Iris pigment epithelial cell (primary cell): ENCODE measurements at places on chromosomes 6 and 20.

- DNase-seq: peak; percentile 84
Observed at GRCh38 chr6:4928426-4928825, 75.4 kb downstream of the RPP40 start.

GRCh38 chr6:26445934-26446667, 5.8 kb downstream of the BTN3A3 start:
- no peak for DNase-seq

GRCh38 chr20:61684583-61685235, 381.0 kb downstream of the TAF4 start:
- no peak for DNase-seq

DNA sequence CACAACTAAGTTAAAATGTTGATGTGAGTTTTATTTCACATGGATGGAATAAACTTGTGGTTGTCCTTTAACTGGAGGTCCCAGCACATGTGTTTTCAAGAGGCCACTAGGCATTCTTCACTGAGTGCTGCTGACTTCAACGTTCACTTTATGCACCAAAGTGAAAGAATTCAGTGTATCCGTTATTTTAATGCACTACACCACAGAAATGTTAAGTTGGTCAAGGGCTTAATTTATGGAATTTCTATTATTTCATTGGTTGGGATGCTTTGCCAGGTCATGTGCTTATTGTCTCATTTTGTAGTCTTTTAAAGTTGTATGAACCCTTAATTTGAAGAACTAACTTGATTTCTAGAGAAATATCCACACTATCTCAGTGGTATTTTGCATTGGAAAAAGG, 106.4 kb downstream of the PPP1R14C start:
- peak; percentile 39 for DNase-seq

- peak; percentile 47 for DNase-seq
Observed at GRCh38 chr6:136761227-136761922, 30.9 kb downstream of the MAP3K5 start.
